MV-4-11 (cell line): ENCODE measurements at places on chromosomes 6 and 20.

DNA sequence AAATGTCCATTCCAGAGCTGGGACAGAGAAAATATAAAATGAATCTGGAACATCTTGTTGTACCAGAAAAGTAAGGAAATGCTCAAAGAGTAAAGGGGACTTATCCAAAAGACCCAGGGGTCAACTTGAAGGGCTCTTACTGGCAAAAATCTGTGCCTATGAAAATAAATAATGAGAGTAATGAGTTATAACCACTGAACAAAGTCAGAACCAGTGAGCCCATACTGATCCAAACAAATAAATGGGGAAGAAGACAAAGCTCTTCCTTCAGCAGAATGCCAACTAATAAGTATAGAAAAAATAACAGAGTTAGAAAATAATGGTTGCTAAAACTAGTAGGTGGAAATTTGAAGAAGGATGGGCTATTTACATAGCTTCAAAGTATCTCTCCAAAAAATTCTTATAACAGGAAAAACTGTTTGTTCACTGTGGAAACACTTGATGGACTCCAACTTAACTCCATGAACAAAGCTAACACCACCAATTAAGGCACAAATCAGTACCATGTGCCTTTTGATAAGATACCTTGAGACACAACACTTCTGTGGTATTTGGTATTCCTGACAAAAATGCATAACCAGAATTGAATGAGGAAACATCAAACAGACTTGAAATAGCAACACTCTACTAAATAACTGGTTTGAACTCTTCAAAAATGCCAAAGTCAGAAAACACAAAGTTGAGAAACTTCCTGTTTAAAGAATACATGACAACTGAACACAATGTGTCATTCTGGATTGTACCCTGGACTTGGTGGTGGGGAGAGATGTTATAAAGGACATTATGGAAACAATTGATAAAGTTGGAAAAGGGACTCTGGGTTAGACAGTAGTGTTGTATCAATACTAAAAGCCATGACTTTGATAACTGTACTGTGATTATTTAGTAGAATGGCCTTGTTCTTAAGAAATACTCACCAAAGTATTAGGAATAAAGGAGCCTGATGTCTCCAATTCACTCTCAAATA is 197.5 kb downstream of the ISM1 start:
- peak; percentile 61 for DNase-seq

GRCh38 chr20:17504898-17505635 is 26.1 kb downstream of the BFSP1 start:
- peak; percentile 72 for DNase-seq

DNA sequence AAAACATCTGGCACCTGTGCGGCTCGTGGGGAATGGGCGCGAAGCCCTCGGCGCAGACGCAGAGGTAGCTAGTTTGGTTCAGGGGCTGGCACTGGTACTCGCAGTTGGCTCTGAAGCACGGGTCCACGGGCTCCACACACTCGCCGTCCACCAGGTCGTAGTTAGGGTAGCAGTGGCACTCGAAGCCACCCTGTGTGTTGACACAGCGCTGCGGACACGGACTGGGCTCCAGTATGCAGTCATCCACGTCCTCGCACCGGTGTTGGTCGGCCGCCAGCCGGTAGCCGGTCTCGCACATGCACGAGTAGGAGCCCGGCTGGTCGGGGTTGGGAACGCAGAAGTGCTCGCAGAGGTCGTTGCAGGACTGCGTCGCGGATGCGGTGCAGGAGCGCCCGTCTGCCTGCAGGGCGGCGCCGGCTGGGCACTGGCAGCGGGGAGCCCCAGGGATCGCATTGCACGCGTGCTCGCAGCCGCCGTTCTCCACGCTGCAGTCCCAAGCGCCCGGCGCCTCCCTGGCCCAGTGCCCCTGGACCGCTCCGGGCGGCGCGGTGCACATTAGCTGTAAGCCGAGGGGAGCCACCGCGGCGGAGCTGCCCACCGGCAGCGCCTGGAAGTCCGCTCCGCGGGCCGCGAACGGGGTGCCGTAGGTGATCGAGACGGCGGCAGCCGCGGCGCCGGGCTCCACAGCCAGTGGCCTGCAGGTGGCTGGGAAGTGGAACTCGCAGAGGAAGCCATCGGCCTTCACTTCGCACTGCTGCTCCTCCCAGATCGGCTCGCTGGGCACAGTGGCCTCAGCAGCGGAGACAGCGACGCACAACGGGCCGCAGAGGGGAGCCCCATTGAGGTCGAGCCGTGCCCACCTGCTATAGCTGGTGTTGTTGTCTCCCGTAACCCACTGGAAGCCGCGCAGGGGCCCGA is 930 bp downstream of the THBD start:
- DNase-seq = peak; percentile 82

GRCh38 chr6:53029257-53029656 is 34.2 kb upstream of the GSTA4 start:
- no peak for DNase-seq

DNA sequence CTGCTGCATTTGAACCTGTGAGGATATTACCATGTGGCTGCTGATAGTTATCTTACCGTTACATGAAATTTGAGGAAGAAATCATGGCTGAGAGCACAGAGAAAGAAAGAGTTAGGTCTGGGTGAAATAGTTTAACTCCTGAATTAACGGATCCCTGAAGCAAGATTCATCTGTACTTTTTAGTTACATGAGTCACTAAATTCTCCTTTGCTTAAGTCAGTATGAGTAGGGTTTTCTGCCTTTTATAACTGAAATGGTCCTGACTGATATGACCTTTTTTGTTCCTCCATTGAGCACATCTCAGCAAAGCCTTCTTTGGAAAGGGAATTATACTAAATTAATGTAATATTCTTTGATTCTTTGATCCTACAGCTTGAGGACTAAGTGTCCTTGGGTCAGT is 333.3 kb upstream of the ZFP64 start:
- no peak for DNase-seq

- peak; percentile 85 for DNase-seq
Measured at GRCh38 chr6:46376562-46377061, 114.6 kb downstream of the RCAN2 start.

DNA sequence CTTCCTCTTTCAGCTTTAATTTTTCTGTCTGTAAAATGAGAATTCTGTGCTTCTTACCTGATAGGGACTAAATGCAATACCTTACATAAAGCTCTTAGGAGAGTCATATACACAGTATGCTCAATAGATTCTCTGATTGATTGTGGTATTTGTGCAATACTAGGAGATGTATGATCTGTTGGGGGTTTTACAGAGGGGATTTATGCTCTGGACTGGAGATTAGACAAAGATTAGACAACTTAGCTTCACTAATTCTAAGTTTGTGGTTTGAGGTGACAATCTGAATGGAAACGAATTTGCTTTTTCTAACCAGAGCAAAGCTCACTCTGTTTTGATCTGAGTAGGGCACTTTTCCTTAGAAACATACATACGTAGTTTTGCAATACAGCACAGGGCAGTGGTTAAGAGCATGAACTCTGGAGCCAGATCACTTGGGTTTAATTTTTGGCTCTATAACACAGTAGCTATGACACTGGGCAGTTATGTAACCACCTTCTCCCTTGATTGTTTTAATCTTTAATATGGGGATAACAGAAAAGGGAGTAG is 126.2 kb downstream of the RNF144B start:
- no peak for DNase-seq

DNA sequence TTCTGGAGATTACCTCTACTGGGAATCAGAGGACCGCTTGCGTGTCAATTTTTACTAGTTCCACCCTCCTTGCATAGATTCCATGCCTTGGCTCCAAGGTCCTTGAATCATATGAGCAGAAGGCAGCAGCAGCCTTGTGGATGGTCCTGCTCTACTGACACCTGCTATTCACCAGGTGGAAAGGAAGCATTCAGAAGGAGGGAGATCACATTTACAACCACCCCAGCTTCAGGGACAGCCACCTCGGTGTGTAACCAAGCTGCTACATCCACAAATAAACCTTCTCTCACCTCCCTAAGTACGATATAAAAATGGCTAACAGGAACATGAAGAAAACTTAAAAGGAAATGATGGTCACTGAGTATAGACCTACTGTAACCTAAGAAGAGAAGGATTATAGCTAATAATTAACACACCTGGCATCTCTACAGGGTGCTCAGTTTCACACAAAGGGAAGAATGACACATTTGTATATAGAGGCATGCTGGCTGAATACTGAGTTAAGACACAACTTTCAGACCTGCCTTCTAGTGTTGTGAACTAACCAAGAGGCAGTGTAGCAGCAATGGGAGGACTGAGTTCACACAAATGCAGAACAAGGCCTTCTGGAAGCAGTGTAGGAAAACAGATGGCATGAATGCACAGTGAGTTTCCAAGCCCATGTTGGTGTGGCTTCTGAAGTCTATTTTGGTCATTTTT is 46.3 kb upstream of the SRPK1 start:
- no peak for DNase-seq

- no peak for DNase-seq
Measured at GRCh38 chr6:33329058-33329457, 11.5 kb upstream of the ZBTB22 start.

GRCh38 chr6:113068570-113068969 is 721.4 kb downstream of the RFPL4B start:
- no peak for DNase-seq

GRCh38 chr6:117483004-117483644 is 650 bp downstream of the DCBLD1 start:
- peak; percentile 37 for DNase-seq

DNA sequence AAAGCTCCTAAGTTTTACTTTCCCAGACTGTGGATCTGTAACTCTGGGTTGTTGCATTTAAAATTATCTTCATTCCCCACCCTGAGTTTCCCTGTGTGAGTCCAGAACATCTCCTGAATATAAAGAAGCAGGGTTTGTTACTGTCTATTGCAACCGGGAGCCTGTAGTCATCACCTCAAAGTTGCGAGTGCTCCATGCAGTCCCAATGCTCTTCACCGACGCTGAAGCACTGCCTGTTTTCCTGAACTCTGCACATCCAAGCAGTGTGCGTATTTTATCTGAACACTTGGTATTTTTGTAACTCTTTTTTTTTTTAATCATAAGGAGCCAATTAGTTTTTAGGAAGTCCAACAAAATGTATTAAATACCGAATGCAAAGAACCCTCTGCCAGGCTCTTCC is 907 bp upstream of the HLA-B start:
- DNase-seq = no peak

GRCh38 chr20:33438481-33438880 is 5.1 kb downstream of the SNTA1 start:
- DNase-seq = no peak

GRCh38 chr6:137875606-137876005 is 8.5 kb downstream of the TNFAIP3 start:
- DNase-seq = no peak

DNA sequence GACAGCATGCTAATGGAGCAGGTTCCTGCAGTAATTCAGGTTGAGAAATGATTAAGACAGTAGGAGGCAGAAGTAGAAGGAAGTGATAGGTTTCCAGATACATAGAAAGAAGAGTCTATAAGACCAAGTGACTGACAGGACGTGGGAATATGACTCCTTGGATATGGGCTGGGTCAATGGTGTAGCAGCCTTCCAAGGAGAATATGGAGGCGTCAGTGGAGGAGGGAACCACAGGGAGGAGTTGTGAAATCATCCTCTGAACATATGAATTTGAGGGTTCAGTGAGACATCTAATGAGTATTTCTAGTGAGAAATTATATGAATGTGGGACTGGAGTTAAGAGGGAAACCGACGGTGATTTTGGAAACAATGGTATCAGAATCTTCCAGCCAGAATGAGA is 43.3 kb downstream of the NUDT3 start:
- no peak for DNase-seq

GRCh38 chr6:36135053-36135731 is 4.9 kb downstream of the MAPK13 start:
- DNase-seq = no peak

GRCh38 chr20:39082622-39083398 is 120.7 kb downstream of the DHX35 start:
- no peak for DNase-seq

DNA sequence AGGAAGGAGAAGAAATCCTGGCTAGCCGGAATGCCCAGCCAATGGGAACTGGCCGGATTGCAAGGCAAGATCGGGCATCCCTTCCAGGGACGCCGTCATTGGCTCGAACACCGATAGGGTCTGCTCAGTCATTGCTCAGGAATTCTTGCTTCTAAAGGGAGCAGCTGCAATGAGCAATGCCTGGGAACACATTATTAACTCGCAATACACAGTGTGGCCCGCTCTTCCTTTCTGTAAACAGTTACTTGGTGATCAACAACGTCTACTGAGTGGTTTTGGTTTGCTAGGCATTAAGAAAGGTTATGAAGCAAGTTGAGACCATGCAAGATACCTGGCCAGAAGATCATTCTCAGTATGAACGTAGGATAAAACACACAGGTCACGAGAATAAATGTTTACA is 165.4 kb upstream of the CITED2 start:
- no peak for DNase-seq

DNA sequence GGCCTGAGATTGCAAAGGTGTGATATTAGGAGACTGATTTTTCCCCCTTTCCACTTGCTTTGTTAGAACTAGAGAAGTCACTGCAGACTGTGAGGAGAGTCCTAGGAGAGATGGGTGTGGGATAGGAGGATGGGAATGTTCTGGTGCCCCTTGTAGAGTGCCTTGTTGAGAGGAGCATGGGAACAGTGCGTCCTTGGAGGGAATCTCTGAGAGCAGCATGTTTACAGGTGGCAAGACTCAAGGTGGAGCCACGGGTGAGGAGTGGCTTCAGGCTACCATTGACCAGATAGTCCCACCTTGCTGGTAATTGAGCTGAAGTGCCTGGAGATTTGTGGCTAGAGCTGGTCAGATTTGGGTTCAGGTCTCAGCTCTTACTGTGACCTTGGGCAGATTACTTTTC is 6.0 kb downstream of the PLCG1 start:
- no peak for DNase-seq
